ENCODE measurements at places on chromosomes 2 and 18. TPM values are rescaled to one million over a fixed set of nuclear protein-coding genes. Genes with fewer than 3 reads are reported as not detected.

Gene ANKRD53
- total RNA-seq: 1.2 TPM

GRCh38 chr2:109204412-109204811 lies 75.4 kb downstream of the SH3RF3 start:
- DNase-seq: no peak

DNA sequence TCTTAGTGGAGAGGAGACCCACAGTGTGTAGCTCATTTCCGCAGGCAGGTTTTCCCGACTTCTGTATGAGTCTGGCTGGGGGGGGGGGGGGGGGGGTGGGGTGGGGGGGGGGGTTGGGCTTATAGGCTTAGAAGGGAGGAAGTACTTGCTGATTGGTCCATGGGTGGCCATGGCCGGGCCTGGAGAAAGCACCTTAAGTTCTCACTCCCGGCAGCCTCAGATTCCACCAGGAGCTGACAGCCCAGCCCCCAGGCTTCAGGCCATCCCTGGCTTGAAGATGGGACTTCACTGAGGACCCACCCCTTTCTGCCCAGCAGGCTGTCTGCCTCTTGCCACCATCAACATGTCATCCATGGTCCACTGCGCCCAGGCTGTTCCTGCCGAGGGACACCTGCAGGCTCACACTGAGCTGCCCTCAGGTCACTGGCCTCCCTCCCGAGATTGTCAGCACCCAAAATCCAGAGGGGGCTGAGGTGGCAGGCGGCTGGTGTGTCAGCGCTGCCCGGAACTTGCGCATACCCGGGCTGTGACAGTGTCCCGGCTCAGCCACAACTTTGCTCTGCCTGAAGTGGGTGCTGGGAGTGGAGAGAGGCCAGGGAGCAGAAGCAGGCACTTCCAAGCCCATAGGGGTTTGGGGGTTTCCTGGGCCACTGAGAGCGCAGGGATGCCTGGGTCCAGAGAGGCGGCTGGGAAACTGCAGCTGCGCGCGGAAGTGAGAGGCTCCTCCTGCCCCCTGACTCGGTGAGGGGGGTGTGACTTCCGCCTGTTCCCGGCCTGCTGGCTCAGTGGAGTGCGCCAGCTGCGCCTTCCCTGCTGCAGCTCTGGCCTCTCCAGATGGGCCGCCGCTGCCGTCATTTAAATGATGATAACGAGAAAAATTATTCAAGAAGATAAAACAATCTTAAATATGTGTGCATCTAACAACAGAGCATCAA lies 256.1 kb downstream of the RPRM start:
- no peak for DNase-seq

- DNase-seq: no peak
These were observed 85.5 kb downstream of the NFATC1 start for GRCh38 chr18:79481046-79481790.

- no peak for DNase-seq
These were observed 107.7 kb downstream of the MDH1 start for GRCh38 chr2:63696496-63696895.

Gene ZNF521
- 86.1 TPM for total RNA-seq
